Lower leg skin (tissue), 4 donors: ENCODE measurements at places on chromosomes 11 and 22. TPM values are rescaled to one million over a fixed set of nuclear protein-coding genes. Genes with fewer than 3 reads are reported as not detected.

TNNT3 gene
- total RNA-seq: 3.6 TPM

SORL1 gene
- total RNA-seq: 15.7 TPM

H19 gene
- 64.3 TPM for total RNA-seq

PRODH gene
- 35.9 TPM for total RNA-seq

MORC2 gene
- total RNA-seq: 16.2 TPM
